Osteoblast (primary cell): ENCODE measurements at places on chromosomes 7 and 10. TPM values are rescaled to one million over a fixed set of nuclear protein-coding genes. Genes with fewer than 3 reads are reported as not detected.

Gene KEL
- not detected in 2 replicates for total RNA-seq

Gene MALSU1
- 38.4 and 43.6 TPM in 2 replicates for total RNA-seq

Gene GBX1
- not detected in 2 replicates for total RNA-seq

Gene ZNF775
- 5.0 and 6.2 TPM in 2 replicates for total RNA-seq

Gene CALCR
- not detected in 2 replicates for total RNA-seq

DNA sequence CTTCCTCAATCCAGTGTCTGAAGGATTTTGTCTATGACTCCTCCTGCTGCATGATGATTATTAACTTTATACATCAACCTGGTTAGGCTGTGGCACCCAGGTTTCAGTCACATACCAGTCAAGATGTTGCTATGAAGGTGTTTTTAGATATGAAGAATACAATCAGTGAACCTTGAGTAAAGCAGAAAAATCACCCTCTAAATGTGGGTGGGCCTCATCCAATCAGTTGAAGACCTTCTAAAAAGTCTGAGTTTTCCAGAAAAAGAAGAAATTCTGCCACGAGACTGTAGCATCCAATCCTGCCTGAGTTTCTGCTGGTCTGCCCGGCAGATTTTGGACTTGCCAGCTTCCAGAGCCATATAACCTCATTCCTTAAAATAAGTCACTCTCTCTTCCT lies 126.1 kb upstream of the FRMD4A start:
- H3K4me3 ChIP-seq, result no peak overlapping the region
- H3K27me3 ChIP-seq, result no peaks in the 10 kb centered on the region
- H3K36me3 ChIP-seq, result no peaks in the 10 kb centered on the region
- no peaks in the 10 kb centered on the region for H3K4me1 ChIP-seq
- no peak for DNase-seq
- H3K27ac ChIP-seq, result no peak overlapping the region

DNA sequence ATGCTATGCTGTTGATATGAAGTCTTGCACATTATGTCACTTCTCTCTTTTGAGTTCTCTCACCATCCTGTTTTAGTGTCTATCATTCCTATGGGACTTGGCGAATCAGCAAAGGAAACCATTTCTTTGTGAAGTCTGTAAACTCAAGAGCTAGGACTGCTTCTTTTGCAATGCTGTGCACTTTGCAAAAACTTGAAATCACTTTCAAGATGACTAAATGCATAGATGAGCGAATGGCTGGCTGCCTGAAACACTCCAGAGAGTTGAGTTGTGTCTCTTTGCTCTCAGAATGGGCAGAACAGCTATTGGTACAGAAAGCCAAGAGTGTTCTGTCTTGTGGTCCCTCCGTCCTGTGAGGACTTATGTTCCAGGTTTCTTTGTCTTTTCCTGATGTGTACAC lies 18.3 kb upstream of the ELMO1 start:
- no peaks in the 10 kb centered on the region for H3K27me3 ChIP-seq
- H3K4me1 ChIP-seq, result no peaks in the 10 kb centered on the region
- no peak overlapping the region for H3K27ac ChIP-seq
- H3K4me3 ChIP-seq, result no peak overlapping the region
- H3K36me3 ChIP-seq, result no peaks in the 10 kb centered on the region
- no peak for DNase-seq

- H3K4me3 ChIP-seq, result no peak overlapping the region
- peaks cover 60% of the 10 kb centered on the region for H3K4me1 ChIP-seq
- H3K36me3 ChIP-seq, result no peaks in the 10 kb centered on the region
- H3K27ac ChIP-seq, result peak overlapping the region; percentile 88
- H3K27me3 ChIP-seq, result no peaks in the 10 kb centered on the region
Measured at GRCh38 chr10:48608279-48608681, 3.4 kb upstream of the ARHGAP22 start.

GRCh38 chr7:154640266-154640865 lies 362.6 kb downstream of the PAXIP1 start:
- H3K36me3 ChIP-seq, result no peaks in the 10 kb centered on the region
- H3K4me3 ChIP-seq, result no peak overlapping the region
- H3K27me3 ChIP-seq, result no peaks in the 10 kb centered on the region
- DNase-seq, result peak; percentile 25
- no peak overlapping the region for H3K27ac ChIP-seq

GRCh38 chr10:98270073-98270740 lies 2.2 kb upstream of the LOXL4 start:
- no peak overlapping the region for H3K4me3 ChIP-seq
- H3K27ac ChIP-seq, result peak overlapping the region; percentile 68
- DNase-seq, result no peak

DNA sequence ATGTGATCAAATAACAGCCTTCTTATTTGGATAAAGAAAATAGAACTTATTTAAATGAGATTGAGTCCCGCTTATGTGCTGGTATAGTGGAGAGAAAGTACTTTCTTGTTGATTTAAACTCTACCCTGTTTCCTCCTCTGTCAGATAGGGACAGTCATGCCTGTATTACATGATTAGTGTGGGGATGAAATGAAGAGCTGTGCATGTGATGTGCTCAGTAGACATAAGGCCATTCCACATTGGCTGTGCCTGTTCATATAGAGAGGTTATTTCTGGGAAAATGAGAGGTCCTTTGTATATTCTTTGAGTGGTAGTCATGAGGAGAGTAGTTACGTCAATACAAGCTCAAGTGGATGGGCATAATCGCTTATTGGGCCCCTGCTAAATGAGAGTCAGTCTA lies 5.7 kb downstream of the MTURN start:
- no peak overlapping the region for H3K27ac ChIP-seq
- DNase-seq, result no peak
- peaks cover 17% of the 10 kb centered on the region for H3K4me1 ChIP-seq
- no peak overlapping the region for H3K4me3 ChIP-seq

DNA sequence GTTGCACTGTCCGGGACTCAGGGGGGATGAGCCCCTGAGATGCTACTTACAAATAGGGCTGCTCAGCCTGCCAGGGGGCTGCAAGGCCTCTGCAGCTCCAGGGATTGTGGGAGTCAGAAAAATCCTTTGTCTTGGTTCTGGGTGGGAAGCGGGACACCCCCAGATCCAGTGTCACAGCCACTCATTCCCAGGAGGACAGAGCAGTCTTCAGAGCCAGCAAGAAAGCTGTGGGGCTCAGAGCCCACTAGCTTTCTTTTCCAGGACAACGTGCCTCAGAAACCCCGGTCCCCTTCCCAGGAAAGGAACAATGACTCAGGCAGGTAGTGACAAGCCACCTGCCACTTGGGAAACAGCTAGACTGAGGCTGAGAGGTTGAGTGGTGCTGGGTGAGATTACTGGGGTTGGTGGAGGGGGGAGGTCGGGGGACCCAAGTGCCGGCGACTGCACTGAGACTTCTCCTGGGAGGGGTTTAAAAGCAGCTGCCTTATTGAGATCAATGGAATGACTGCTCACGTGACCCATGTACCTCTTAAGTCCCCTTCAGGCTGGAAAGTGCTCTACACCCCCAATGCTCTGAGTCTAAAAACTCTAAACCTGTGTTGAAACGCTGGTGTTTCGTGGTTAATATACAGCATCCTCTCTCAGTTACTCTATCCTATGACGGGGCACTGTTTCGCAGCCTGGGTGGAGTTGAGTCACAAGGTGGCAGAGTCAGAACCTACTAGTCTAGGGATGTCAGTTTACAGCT lies 123.6 kb downstream of the UBE2H start:
- H3K27me3 ChIP-seq, result no peaks in the 10 kb centered on the region
- no peak overlapping the region for H3K4me3 ChIP-seq
- H3K4me1 ChIP-seq, result peaks cover 28% of the 10 kb centered on the region
- DNase-seq, result no peak
- peak overlapping the region; percentile 93 for H3K27ac ChIP-seq

DNA sequence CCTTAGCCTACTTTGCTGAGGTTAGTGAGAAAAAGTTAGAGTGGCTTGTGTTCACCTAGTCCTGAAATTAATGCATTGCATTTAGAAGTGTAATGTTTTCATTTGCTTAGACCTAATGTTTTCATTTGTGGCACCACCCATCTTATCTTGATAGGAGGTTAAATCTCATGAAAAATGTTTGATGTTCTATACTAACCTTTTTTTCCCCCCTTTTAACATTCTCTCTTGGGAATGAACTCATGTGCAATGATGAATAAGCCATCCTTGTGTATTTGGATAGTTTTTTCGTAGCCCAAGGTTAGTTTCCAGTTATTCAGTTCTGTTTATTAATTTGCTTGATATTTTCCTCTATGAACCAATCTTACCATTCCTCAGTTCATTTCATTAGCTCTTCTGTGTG lies 2.8 kb downstream of the FHIP2A start:
- H3K27me3 ChIP-seq, result no peaks in the 10 kb centered on the region
- peak; percentile 81 for DNase-seq
- peak overlapping the region; percentile 57 for H3K4me3 ChIP-seq

DNA sequence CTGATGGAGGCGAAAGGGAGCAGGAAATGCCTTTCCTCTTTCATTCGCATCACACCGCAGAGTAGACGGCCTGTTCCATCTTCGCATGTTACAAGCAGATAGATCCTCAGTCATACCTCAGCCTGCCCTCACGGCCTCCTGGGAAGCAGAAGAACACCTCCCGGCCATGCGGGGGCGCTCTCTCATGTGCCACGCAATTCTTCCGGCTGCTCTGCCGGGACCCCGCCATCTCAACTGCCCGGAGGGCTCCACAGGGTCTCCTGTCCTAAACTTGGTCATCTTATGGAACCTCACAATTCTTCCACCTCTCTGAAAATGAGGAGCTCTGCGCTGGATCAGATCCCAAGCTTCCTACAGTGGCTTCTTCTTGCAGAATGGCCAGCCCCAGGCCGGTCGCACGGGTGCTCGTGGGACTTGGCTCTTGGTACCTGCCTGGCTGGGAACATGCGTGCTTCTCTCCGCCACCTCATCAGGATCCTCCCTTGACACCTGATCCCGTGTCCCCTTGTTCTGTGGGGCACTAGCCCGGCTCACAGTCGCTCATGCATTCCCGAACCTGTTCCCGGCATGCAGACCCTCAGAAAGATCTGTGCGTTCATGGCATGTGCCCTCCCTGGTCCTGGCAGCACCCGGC lies 262.8 kb upstream of the SHH start:
- H3K27ac ChIP-seq, result no peak overlapping the region
- no peaks in the 10 kb centered on the region for H3K27me3 ChIP-seq
- no peaks in the 10 kb centered on the region for H3K36me3 ChIP-seq
- H3K4me3 ChIP-seq, result no peak overlapping the region

GRCh38 chr10:78684947-78685346 lies 383.8 kb upstream of the ZMIZ1 start:
- peaks cover 20% of the 10 kb centered on the region for H3K27me3 ChIP-seq
- no peak for DNase-seq
- no peaks in the 10 kb centered on the region for H3K4me1 ChIP-seq
